ENCODE measurements at places on chromosomes 5 and 9. TPM values are rescaled to one million over a fixed set of nuclear protein-coding genes. Genes with fewer than 3 reads are reported as not detected.

SLC28A3 gene
- 0.36 TPM for total RNA-seq

PTGR1 gene
- total RNA-seq = 1.3 TPM

DNA sequence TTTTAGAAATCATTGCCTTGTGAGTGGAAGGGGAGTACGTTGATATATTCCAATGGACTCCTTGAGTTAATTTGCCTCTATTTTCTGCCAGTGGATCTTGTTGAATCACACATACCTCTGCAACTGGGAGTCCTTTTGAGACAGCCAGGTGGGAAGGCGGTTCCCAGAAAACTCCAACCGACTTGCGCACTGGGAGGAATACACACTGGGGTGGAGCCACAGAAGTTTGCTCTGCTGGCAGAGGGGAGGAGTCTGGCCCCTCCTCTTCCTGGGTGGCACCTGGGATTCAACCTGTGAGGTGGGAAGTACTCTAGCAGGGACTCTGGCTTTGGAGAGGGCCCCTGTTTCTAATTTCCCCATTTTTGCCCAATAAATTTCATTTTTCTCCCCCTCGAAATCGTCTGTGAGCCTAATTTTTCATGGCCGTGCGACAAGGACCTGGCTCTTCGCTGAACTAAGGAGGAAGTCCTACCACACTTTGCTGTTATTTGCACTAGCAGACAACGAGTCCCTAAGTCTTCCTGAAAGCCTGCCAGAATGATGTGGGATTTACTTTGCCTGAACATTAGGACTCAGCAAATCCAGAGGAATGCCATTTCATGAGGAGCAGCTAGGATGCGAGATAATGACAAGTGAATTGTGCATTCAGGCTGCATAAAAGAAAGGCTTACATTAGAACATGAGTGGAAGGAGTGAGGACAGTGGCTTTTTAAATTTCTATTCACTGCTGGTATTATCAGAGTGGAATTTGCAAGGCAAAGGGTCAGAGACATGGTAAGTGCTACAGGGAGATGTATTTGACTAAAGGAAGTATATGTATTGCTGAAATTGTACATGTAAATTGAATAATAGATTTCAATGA, 67.2 kb downstream of the PRLR start:
- no peaks in the 10 kb centered on the region for H3K4me1 ChIP-seq
- H3K36me3 ChIP-seq = no peaks in the 10 kb centered on the region
- H3K4me3 ChIP-seq = no peak overlapping the region
- peaks cover 11% of the 10 kb centered on the region for H3K27me3 ChIP-seq

- H3K4me1 ChIP-seq = peaks cover 67% of the 10 kb centered on the region
- no peak for DNase-seq
- no peak overlapping the region for H3K4me3 ChIP-seq
- peaks cover 3% of the 10 kb centered on the region for H3K36me3 ChIP-seq
- H3K27ac ChIP-seq = no peak overlapping the region
- no peaks in the 10 kb centered on the region for H3K27me3 ChIP-seq
These were observed 37.1 kb downstream of the MAP3K1 start for GRCh38 chr5:56852228-56853000.

GRCh38 chr9:128580731-128581130, 28.3 kb downstream of the SPTAN1 start:
- no peaks in the 10 kb centered on the region for H3K4me1 ChIP-seq
- no peaks in the 10 kb centered on the region for H3K27me3 ChIP-seq
- H3K27ac ChIP-seq = no peak overlapping the region
- no peak overlapping the region for H3K4me3 ChIP-seq

- DNase-seq = peak; percentile 57
- H3K36me3 ChIP-seq = no peaks in the 10 kb centered on the region
- H3K4me3 ChIP-seq = peak overlapping the region; percentile 92
- peak overlapping the region; percentile 78 for H3K27ac ChIP-seq
- H3K27me3 ChIP-seq = no peaks in the 10 kb centered on the region
These were observed 782 bp downstream of the BICD2 start for GRCh38 chr9:92763721-92764380.

DNA sequence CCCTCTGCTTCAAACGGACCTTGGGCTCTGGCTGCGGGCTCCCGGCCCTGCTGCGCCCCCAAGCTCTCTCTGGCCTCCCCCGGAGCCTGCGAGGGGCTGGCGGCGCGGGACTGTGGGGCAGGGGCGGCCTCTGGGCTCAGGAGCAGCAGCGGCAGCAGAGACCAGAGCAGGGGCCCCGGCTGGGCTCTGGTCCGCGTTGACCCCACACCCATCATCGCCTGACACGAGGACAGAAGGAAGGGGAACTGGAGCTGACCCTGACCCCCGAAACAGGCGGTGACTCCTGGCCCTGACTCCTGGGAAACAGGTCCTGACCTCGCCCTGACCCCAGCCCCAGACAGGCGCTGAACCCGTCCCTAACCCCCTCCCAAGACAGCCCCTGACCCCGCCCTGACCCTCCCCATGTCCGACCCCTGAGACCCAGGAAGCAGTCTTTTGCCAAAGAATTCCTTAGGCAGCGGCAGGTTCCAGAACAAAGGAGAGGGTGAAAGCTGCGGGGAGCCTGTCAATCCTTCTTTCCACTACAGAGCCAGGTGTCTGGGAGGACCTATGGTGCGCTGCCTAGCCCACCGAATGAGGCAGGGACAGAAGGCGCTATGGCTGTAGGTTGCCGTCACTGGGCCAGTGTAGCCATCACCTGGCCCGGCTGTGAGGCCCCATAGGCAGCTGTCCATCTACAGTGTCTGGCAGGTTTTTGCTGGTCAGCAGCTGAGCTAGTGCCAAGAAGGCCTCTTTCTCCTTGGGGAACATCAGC, 74.7 kb upstream of the SPTLC1 start:
- H3K4me1 ChIP-seq = no peaks in the 10 kb centered on the region
- H3K27ac ChIP-seq = no peak overlapping the region
- H3K36me3 ChIP-seq = no peaks in the 10 kb centered on the region

GRCh38 chr5:4206127-4206526, 610.5 kb downstream of the IRX1 start:
- H3K27ac ChIP-seq = no peak overlapping the region
- H3K4me1 ChIP-seq = no peaks in the 10 kb centered on the region
- H3K36me3 ChIP-seq = no peaks in the 10 kb centered on the region
- no peaks in the 10 kb centered on the region for H3K27me3 ChIP-seq
- no peak overlapping the region for H3K4me3 ChIP-seq
- no peak for DNase-seq

- no peaks in the 10 kb centered on the region for H3K27me3 ChIP-seq
- no peak for DNase-seq
These were observed 652.3 kb downstream of the BNC2 start for GRCh38 chr9:16217943-16218701.
